ENCODE measurements at places on chromosomes 7 and 10.

- no peak for DNase-seq
Measured at GRCh38 chr7:155298288-155298833, 683 bp downstream of the INSIG1 start.

GRCh38 chr10:77892021-77892739, 34.4 kb downstream of the DLG5 start:
- no peak for DNase-seq

- peak; percentile 71 for DNase-seq
Measured at GRCh38 chr10:69213591-69214311, 6.4 kb upstream of the HKDC1 start.

- DNase-seq: no peak
Measured at GRCh38 chr7:16399916-16400892, 21.1 kb downstream of the CRPPA start.

GRCh38 chr7:36919738-36920137, 195.4 kb upstream of the AOAH start:
- no peak for DNase-seq

DNA sequence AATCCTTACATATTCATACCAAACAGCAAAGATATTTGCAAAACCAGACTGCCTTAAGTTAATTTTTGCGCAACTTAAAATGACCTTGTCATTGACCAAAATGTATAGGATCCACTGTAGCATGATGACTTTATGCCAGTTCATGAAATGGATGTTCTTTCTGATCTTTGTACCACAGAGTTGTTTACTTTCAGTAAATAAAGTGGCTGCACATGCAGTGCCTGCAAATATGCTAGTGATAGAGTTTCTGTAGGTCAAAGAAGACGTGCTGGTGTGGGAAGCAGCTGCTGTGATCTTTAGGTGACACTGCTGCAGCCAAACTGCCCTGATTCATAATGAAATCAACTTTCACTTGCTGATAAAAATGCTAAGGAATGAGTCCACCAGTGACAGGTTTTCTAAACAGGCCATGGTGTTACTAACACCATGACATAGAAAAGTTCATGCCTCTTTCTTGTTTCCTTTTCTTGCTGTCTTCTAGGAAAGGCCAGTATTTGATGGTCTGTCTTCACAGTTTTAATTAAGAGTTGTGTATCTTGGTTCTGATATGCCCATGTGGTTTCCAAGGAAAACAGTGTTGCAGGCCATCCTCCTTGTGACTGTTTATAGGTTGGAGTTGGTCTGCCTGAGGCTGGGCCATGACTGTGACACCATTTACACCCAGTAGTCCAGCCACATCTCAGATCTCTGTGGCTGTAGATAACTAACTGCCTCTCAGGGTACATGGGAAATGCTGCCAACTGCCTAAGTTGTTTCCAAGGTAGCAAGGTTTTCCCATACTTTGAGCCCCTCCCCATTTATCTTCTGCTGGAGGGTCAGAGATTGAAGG, 62.5 kb downstream of the INSYN2A start:
- DNase-seq: no peak

GRCh38 chr10:113279262-113279661, 273.6 kb upstream of the HABP2 start:
- DNase-seq: no peak

- DNase-seq: no peak
Measured at GRCh38 chr10:122220736-122221135, 50.4 kb upstream of the BTBD16 start.

All from small intestine (tissue), 16 donors.